ENCODE measurements at places on chromosomes 7 and 10.

- DNase-seq: no peak
These were observed 5.7 kb upstream of the TAS2R39 start for GRCh38 chr7:143177374-143178119.

GRCh38 chr10:24313283-24313682, 104.3 kb downstream of the KIAA1217 start:
- no peak for DNase-seq

- no peak for DNase-seq
These were observed 376.8 kb downstream of the EXOC4 start for GRCh38 chr7:133629701-133630100.

DNA sequence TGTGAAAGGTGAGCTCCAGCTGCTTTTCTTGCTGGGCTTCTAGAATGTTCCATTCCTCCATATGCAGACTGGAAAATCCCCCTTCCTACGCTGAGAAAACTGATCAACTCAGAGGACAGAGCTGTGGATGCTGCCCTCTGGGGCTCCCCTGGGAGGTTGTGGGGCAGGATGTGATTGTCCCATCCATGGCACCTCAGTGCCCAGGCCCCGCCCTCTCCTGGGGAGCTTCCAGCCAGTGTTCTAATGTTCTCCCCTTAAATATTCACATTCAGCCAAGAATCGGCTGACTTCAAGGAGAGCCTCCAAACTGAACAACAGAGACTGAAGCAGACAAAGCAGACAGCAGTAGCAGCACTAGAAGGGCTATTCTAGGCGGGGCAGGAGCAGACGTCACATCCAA, 55.0 kb downstream of the RAMP3 start:
- no peak for DNase-seq

GRCh38 chr7:114402876-114403635, 11.6 kb upstream of the FOXP2 start:
- no peak for DNase-seq

GRCh38 chr10:32318476-32318896, 28.5 kb downstream of the EPC1 start:
- DNase-seq: no peak

DNA sequence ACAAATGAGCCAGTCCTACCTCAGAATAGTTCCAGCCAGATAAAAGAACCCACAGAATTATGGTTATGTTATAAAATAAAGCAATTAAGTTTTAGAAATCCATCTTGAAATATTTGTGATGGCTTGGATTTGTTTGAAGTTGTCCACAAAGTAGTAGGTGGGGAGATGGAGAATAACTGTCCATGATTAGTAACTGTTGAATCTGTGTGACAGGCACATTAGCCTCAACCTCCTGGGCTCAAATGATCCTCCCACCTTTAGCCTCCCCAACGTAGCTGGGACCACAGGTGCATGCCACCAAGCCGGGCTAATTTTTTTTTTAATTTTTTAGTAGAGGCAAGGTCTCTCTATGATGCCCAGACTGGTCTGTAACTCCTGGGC, 10.1 kb downstream of the HNRNPF start:
- DNase-seq: no peak

DNA sequence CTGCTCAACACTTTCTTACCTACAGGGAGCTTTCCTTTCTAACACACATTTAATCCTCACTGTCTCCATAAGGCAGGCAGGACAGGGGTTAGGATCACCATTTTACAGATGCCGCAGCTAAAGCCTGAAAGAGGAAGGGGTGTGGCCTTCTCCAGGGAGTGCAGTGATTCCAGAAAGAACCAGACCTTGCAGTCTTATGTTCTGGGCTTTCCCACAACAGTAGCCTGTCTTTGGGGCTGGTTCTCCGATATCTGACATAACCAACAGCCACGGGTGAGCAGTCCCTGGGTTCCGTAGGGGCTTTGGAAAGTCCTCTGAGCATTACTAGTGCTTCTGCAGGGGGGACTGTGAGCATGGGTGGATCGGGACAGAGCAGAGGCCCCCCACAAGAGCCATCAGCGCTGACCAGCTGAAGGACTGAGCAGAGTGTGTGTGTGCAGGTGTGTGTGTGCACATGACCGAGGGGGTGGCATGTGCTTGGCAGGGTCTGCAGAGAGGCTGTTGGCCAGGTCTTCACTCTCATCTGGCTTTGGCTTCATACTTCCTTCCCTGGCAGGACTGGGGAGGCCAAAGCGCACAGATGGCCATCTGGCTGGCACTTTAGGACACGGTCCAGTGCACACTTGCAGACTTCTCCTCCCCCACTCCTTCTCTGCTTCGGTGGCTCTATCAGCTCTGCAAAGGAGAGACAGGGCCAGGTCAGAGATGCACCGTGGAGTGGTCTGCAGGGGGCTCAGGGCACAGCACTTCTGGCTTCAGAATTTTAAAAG, 400.3 kb downstream of the RPS24 start:
- no peak for DNase-seq

DNA sequence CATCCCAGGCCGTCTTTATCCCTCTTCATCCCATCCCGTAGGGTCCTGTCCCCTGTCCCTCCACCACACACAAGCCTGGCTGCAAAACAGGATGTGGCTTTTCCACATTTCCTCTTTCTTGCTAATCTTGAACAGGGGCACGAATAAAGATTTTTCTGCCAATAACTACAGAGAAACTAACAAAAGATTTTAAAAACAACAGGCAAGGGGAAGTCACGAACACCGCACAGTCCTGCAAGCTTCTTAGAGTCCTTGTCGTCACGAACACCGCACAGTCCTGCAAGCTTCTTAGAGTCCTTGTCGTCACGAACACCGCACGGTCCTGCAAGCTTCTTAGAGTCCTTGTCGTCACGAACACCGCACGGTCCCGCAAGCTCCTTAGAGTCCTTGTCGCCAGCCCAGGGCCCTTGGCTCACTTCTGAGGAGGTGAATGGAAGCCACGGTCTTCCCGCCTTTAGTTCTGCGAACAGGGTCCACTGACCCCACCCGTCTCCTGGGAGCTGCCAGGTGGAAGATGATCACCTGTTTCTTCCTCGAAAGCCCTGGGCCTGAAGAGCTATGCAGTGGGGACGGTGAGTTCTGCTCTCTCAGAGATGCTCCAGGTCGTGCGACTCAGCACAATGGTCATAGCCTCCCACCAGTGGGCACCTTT, 10.3 kb upstream of the INSIG1 start:
- no peak for DNase-seq

- DNase-seq: no peak
These were observed 263.0 kb upstream of the NEBL start for GRCh38 chr10:21160116-21160515.

DNA sequence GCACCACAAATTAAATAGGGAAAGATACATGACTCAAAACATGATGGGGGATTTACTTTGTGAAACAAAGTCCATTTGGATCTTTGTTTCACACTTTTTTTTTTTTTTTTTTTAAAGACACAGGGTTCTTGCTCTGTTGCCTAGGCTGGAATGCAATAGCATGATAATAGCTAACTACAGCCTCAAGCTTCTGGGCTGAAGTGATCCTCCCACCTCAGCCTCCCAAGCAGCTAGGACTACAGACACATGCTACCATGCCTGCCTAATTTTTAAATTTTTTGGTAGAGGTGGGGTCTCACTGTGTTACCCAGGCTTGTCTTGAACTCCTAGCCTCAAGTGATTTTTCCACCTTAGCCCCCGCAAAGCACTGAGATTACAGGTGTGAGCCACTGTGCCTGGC, 172.6 kb upstream of the KLF14 start:
- DNase-seq: no peak

GRCh38 chr10:37775612-37776011, 81.8 kb downstream of the ZNF248 start:
- DNase-seq: no peak

DNA sequence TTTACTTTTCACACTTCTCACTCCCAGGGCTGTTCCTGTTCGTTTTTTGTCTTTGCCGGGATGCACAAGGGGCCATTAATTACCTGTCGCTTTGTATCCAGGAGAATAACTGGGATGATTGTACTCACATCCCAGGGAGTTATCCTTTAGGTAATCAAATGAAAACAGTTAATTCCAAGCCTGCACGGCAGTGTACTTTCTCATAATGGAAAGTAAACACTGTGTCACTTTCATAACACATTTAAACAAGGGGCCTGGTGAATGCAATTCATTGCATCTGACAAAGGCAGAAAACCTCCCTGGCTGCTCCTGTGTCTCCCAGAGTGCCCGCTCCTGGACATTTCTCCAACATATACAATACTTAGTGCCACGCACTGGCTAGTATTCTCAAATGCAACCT, 138.7 kb upstream of the CELF2 start:
- DNase-seq: no peak

GRCh38 chr7:138726288-138726687, 25.1 kb upstream of the SVOPL start:
- DNase-seq: no peak

DNA sequence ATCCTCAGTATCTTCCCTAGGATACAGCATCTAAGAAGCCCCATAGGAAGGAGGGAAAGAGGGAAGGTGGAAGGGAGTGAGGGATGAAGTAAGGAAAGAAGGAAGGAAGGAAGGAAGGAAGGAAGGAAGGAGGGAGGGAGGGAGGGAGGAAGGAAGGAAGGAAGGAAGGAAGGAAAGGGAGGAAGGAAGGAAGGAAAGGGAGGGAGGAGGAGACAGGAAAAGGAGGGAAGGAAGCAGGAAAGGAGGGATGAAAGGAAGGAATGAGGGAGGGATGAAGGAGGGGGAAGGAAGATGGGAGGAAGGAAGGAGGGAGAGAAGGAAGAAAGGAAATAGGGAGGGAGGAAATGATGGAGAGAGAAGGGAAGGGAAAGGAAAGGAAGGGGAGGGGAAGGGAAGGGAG, 455.6 kb upstream of the ZMIZ1 start:
- DNase-seq: no peak

DNA sequence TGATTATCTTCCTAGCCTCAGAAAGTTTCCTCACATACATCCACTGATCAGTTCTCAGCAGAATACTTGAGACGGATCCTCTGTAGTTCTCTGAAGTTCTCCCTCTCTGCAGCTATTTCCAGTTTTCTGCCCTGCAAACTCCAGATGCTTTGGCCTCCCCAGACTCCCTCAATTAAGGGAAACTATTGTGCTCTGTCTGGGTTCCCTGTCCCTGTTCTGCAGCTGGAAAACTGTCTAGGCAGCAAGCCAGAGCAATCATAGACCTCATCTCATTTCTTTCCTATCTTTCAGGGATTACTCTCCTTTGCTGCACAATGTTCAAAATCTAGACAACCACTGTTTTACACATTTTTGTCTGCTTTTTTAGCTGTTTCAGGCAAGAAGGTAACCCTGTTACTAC, 9.2 kb downstream of the MICU1 start:
- peak; percentile 11 for DNase-seq

GRCh38 chr7:113044394-113044793, 42.2 kb downstream of the GPR85 start:
- DNase-seq: no peak

GRCh38 chr7:92517631-92518030, 10.7 kb downstream of the PEX1 start:
- DNase-seq: no peak

DNA sequence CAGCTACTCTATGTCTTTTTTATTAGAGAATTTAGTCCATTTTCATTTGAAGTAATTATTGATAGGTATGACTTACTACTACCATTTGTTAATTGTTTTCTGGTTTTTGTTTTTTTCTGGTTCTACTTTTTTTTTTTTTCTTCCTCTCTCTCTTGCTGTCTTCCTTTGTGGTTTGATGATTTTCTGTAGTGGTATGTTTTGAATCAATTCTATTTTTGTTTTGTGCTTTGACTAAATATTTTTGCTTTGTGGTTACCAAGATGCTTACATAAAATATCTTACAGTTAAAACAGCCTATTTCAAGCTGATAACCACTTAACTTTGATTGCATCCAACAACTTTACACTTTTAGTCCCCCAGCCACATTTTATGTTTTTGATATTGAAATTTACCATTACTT, 3.3 kb upstream of the OR2F2 start:
- no peak for DNase-seq

DNA sequence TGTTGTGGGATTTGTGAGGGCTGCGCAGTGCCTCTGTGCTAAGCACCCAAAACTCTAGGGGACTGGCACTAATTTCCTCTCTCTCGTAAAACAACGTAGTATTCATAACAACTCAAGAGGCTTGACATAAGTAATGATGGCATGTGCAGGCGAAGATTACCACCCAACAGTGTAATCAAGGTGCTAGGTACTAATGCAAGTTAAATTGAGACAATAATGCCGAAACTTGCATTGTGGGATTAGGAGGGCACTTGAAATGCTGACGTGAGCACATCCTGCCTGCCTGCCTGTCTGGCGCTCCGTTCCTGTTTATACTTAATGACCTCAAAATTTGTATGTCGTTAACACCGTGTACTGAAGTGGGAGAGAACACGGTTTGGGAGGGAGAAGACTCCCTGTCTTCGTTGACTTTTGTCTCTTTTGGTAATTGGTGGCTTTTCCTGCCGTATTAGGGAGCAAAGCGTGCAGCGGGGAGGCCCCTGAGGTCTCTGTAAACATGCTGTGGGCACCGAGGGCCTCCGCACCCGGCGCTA, 139.0 kb downstream of the MGMT start:
- no peak for DNase-seq

- no peak for DNase-seq
These were observed 70.6 kb upstream of the STARD3NL start for GRCh38 chr7:38107486-38107893.

GRCh38 chr7:123865517-123866117, 20.6 kb downstream of the HYAL4 start:
- peak; percentile 44 for DNase-seq

DNA sequence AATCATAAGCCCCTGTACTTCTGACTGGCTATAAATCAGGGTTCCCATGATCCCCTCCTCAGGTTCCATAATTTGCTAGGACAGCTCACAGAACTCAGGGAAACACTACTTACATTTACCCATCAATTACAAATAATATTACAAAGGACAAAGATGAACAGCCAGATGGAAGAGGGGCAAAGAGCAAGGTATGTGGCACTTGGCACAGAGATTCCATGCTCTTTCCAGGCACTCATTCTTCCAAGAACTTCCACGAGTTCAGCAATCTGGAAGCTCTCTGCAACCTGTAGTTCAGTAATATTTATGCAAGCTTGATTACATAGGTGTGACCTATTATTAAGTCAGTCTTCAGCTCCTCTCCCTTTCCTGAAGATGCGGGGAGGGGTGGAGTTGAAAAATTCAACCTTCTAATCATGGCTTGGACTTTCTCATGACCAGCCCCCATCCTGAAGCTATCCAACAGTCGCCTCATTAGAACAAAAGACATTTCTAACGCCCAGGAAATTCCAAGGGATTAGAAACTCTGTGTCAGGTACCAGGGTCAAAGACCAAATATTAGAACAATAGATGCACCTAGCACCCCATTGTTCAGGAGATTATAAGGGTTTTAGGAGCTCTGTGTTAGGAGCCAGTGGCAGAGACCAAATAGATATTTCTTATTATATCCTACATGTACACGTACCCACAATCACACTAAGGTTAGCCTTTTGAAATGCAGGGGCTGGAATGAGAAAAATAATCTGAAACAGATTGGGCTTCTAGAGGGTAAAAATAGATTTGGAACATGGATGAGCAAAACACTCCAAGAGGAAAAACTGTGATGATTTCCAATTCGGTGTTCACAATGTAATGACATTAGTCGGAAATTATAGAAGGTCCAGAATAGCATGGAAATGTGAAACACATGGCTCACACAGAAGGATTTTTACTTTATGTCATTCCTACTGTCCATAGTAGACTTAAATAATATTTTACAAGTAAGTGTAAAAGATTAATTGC, 7.0 kb downstream of the ANKMY2 start:
- no peak for DNase-seq

All from substantia nigra (tissue), 51 donors.